ENCODE measurements at places on chromosomes 4 and X. TPM values are rescaled to one million over a fixed set of nuclear protein-coding genes. Genes with fewer than 3 reads are reported as not detected.

GRCh38 chrX:24774650-24775049, 80.9 kb downstream of the POLA1 start:
- no peak overlapping the region for H3K4me3 ChIP-seq
- peaks cover 4% of the 10 kb centered on the region for H3K27me3 ChIP-seq
- H3K4me1 ChIP-seq: no peaks in the 10 kb centered on the region

DNA sequence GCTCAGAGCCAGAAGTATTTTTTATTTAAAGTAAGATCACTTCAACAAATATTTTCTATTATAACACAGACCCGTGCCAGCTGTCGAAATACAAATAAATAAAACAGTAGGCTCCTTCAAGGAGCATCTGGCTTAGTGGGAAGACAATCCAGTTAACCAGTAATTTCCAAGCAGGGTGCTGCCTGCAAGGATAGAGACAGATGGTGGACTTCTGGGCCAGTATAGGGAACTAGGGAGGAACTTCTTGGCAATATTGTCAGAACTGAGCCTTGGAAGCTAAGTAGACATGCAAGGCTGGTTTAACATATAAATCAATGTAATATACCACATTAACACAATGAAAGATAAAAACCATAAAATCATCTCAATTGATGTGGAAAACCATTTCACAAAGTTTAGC, 17.0 kb upstream of the MTMR1 start:
- H3K4me1 ChIP-seq: no peaks in the 10 kb centered on the region
- H3K4me3 ChIP-seq: no peak overlapping the region
- H3K27ac ChIP-seq: no peak overlapping the region
- no peak for DNase-seq

GRCh38 chr4:48739560-48740019, 40.5 kb downstream of the FRYL start:
- H3K4me3 ChIP-seq: no peak overlapping the region
- H3K36me3 ChIP-seq: no peaks in the 10 kb centered on the region
- H3K27me3 ChIP-seq: no peaks in the 10 kb centered on the region
- H3K4me1 ChIP-seq: no peaks in the 10 kb centered on the region
- no peak for DNase-seq
- H3K27ac ChIP-seq: no peak overlapping the region

- H3K4me3 ChIP-seq: no peak overlapping the region
- peaks cover 8% of the 10 kb centered on the region for H3K27me3 ChIP-seq
- H3K36me3 ChIP-seq: no peaks in the 10 kb centered on the region
- no peaks in the 10 kb centered on the region for H3K4me1 ChIP-seq
- no peak for DNase-seq
Measured at GRCh38 chrX:23598575-23598974, 68.7 kb upstream of the PRDX4 start.

DNA sequence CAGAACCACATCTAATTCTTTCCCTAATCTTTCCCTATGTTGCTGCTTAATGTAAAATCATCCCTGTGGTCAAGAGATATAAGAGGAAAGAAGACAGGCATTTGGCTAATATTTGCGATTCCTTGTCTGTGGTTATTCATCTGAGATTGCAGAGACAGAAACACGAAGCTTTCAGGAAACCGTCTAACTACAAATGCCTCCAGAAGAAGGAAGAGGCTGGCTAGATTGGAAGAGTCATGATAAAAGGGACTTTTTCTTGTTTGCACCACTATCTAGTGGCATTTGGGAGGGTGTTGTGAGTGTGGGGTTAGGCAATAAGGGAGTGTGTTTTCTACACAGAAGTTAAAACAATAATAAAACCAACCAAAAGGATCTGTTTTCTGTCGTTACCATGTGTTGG, 43.9 kb downstream of the TMEM154 start:
- H3K4me1 ChIP-seq: no peaks in the 10 kb centered on the region
- no peaks in the 10 kb centered on the region for H3K36me3 ChIP-seq
- no peaks in the 10 kb centered on the region for H3K27me3 ChIP-seq
- H3K27ac ChIP-seq: no peak overlapping the region
- DNase-seq: no peak

Gene AGTR2
- polyA plus RNA-seq: 40.5 TPM

Gene TEX13C
- polyA plus RNA-seq: not detected

Gene ADGRL3
- 33.2 TPM for polyA plus RNA-seq

Measured in muscle of leg (tissue), 16 donors.